ENCODE measurements at places on chromosomes 2 and 18.

- DNase-seq: no peak
Measured at GRCh38 chr18:57664568-57665165, 43.0 kb upstream of the NARS1 start.

GRCh38 chr2:86592547-86593230 lies 29.4 kb upstream of the CHMP3 start:
- no peak for DNase-seq

- DNase-seq: no peak
Measured at GRCh38 chr18:69282371-69282770, 118.3 kb upstream of the DOK6 start.

- no peak for DNase-seq
Measured at GRCh38 chr2:222050981-222051380, 247.8 kb downstream of the PAX3 start.

GRCh38 chr2:1656961-1657841 lies 87.1 kb downstream of the PXDN start:
- DNase-seq: no peak

- DNase-seq: no peak
Measured at GRCh38 chr2:63875559-63876245, 34.0 kb downstream of the UGP2 start.

- no peak for DNase-seq
Measured at GRCh38 chr2:63057249-63058143, 6.9 kb downstream of the OTX1 start.

- DNase-seq: no peak
Measured at GRCh38 chr18:62493033-62493862, 29.6 kb upstream of the ZCCHC2 start.

GRCh38 chr2:1727101-1727771 lies 17.1 kb downstream of the PXDN start:
- no peak for DNase-seq

DNA sequence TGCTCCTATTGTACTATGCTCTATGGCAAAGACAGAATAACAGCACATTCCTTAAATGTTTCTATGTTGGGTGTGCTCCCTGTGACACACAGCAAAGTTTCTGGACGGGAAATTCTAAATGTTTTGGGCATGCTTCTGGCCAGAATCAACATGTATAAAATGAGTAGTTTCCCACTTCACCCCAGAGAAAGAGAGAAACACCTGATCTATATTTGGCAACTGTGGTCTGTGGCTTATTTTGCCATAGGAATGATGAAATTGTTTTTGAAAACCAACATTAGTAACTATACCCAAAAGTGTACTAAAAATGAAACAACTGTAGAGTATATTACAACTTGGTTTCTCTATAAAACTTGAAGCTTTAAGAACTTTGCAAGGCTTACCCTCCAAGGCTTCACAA lies 89.1 kb downstream of the RAD51AP2 start:
- DNase-seq: no peak

- no peak for DNase-seq
Measured at GRCh38 chr2:231410293-231411004, 14.9 kb downstream of the B3GNT7 start.

DNA sequence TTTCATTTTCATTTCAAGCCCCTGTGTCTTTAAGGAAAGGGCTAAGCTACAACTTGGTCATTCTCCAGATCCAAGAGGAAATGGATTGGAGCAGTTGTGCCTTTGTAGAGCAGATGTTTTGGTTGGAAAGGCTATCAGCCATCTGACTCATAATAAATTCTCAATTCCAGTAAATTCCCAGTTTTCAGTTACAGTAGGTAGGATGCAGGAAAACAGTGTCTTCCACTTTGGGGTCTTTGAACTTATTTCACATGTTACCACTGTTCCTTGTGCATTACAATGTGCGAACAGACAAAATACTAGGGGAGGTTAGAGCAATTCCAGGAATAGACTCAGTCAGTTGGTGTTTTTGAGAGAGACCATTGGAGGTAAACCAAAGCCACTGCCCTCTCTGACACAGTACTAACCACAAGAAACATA lies 211.9 kb downstream of the BABAM2 start:
- no peak for DNase-seq

- DNase-seq: no peak
Measured at GRCh38 chr2:185757356-185757755, 18.8 kb downstream of the FSIP2 start.

GRCh38 chr18:10659000-10659399 lies 133.2 kb downstream of the NAPG start:
- no peak for DNase-seq

DNA sequence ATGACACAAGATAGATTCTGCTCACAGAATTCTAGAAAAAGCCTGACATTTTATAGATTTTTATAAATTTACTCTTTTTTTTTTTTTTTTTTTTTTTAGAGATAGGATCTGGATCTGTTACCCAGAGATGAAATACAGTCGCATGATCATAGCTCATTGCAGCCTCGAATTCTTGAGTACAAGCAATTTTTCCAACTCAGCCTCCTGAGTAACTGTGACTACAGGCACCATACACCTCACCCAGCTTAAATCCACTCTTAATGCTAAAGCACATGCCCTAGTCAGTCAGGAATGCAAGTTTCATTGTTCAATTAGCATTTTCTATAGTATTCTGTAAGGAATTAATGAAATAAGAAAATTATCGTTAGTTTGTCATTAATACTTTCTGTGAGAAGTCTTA lies 32.1 kb upstream of the WDR75 start:
- no peak for DNase-seq

DNA sequence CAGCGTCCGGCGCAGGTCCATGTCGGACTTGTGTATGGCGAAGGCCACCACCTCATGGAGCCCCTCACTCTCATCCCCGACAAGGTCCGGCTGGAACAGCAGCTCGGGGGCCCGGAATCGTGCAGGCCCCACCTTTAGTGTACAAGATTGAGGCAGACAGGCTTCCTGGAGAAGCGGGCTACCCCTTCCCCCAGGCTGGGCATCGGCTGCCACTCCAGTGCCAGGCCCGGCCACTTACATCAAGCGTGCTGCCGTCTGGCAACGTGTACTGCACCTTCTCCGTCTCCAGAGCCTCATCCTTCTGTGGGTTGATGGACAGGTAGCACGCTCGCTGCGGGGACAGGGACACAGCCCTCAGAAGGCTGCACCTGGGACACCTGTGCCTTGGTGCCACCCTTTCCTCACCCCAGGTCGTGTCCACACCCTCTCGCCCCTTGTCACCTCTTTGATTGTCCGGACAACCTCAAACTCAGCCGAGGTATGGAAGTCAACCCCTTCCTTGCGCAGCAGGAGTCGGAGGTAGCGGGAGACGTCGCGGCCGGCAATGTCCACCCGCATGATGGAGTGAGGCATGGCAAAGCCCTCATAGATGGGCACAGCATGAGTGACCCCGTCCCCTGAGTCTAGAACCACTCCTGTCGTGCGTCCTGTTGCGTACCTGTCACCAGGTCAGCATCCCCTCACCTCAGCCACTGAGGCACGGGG lies 5.7 kb downstream of the ACTR1B start:
- no peak for DNase-seq

DNA sequence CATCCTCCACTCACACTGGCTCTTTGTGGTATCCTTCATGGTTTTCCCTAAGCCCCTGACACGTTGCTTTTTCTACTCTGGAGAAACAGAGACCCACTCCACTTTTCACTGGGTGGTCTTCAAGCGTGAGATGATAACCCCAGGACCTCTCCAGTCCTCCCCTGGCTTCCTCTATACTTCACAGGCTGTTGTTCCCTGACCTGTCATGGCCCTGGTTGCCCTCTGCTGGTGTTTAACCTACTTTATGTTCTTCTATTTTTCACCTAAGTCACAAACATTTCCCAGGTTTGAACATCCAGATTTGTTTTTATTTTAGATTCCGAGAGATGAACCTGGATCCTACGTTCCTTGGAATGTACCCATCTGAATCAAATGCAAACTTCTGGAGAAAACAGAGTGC lies 84.5 kb downstream of the AOX1 start:
- no peak for DNase-seq

GRCh38 chr2:127416506-127417001 lies 1.7 kb upstream of the PROC start:
- DNase-seq: no peak

GRCh38 chr2:8997108-8997507 lies 6.4 kb downstream of the MBOAT2 start:
- no peak for DNase-seq

DNA sequence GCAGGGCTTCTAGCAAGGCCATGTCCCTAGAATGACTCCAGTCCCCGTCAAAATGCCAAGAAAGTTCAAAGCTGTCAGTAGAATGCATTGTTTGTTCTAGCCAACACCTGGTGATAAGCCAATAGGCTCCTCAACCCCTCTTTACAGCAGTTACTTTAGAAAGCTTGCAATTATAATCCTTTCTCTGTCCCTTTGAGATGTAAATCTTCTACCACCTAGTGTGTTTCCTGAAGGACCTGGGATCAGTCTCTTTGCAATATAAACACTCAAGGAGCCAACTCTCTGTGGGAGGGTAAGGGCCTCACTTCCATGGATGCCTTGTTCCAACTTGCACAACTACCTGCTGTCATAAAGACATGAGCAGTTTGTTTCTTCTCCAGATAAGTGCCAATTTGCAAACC lies 301.8 kb downstream of the NBAS start:
- no peak for DNase-seq

DNA sequence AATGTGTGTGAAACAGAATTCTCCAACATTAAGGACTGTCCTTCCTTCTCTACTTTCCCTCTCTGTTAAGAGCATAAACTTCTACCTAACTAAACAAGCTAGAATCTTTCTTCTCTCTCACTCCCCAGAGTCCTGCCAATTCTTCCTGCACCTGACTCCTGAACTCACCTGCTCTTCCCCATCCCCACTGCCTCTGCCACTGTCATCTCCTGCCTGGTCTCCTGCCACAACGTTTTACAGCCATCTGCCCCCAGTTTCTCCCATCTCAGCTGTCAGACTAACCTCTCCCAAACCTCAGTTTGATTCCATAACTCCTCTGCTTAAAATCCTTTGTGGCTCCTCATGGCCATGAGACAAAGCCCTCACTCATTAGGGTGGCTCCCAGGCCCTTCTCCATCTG lies 288.3 kb upstream of the FBXO11 start:
- DNase-seq: no peak

DNA sequence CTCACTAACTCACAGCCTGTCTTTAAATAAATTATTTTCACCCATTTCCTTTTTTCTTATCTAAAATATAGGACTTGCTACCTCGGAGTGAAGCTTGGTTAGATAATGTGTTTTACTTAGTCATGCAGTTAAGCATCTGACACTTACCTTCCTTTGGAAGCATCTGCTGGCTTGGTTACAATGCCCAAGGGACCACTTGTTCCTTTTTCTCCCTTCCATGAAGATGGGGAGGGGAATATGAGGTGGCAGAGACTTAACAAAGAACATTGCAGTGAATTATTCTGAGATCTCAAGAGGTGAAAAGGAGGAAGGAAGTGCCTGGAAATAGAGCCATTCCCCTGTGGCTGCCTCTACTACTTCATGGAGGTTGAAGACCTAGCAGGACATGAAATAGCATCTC lies 145.4 kb upstream of the FOSL2 start:
- no peak for DNase-seq

DNA sequence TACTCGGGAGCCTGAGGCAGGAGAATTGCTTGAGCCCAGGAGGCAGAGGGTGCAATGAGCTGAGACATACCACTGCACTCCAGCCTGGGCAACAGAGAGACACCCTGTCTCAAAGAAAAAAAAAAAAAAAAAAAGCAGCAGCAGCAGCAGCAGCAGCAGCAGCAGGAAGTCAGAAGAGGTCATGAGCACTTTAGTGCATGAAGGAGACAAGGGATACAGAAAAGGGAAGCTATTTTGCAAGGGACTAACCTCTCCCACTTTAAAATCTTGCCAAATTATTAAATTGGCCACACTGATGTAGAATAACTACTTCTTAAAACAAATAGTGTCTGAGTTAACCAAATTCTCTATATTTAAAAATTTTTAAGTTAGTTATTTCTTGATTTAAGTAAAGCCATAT lies 113.4 kb upstream of the PDE1A start:
- DNase-seq: no peak

DNA sequence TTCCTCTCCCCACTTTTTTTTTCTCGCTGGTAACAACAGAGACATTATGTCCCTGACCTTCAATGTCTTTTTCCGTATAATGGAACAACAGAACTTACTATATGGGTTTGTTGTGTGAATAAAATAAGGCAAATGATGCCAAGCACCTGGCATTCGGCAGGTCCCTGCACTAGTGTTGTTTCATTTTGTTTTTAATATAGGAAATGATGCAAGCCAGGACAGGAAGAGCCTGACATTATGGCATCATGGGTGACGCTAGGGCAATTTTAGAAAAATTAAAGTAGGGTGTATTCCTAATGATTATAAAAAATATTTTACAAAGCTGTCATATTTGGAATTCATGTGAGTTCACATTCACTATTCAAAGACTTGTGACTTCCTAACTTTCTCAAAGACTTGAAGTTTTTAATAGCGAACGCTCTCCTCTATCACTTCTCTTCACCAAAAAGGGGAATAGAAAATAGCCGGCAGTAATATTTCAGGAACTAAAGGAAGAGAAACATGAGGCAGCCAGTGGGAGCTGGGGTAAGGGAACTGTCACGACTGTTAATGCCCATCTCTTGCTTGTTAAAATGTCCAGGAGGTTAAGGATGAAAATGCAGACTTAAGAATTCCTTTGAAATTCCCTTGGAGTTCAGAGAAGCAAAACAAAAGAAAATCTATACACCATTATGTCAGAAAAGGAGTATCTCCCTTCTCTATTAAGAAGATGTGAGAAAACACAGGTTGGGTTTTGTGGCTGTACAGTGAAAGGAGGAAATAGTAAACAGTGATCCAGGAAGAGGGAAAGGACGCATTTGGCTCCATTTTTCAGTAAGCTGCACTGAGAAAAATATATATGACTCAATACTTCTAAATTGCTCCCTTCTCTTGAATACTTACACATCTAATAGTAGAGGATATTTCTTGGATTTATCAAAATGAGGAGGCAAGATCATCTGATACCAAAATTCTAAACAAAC lies 60.2 kb downstream of the DPP4 start:
- no peak for DNase-seq

GRCh38 chr2:609881-610280 lies 67.3 kb downstream of the TMEM18 start:
- DNase-seq: no peak

DNA sequence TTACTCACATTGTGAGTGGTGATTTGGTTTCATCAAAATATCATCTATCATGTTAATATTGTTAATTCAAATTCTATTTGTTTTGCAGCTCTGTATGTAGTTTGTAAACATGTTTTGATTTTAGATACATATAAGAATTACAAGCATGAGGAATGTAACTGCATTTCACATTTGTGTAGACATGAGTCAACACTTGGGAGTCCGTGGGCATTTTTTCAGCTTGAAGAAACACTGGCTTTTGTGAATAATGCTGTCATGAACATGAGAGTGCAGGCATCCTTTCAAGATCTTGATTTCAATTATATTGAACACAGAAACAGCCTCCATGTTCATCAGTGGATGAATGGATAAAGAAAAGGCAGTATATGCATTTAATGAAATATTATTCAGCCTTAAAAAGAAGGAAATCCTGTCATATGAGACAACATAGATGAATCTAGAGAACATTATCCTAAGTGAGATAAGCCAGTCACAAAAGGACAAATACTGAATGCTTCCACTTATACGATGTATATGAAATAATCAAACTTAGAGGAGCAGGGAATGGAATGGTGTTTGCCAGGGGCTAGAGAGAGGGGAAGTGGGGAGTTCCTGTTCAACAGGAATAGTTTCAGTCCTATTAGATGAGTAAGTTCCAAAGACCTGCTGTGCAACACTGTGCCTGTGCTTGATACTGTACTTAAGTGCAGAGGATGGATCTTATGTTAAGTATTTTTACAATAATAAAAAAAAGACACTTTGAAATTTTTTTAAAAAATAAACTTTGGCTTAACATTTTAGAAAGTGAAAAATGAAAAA lies 194.9 kb downstream of the LRATD1 start:
- DNase-seq: no peak

Measured in activated T-helper 1 cell treated with anti-CD3 and anti-CD28 coated beads, Interleukin-2, amount 50 U/mL, for 16 hours (primary cell).